Chondrocyte (in vitro differentiated cells): ENCODE measurements at places on chromosomes 7 and 10.

DNA sequence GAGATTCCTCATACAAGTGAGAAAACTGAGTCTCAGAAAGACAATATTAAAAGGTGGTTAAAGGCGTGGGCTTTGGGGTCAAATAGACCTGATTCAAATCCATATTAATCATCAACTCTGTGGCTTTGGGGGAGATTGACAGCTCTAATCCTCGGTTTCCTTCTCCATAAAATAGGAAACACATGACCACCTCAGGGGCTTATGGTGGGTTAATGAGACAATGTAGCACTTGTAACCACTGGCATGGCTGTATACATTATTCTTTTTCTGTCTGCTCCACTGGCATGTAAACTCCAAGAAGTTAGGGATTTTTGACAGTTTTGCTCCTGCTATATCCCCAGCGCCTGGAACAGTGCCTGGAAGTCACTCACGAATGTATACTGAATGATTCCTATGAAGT lies 120.8 kb upstream of the GAD2 start:
- DNase-seq = no peak

- DNase-seq = no peak
Observed at GRCh38 chr10:6072215-6072934, 10.2 kb upstream of the IL2RA start.

DNA sequence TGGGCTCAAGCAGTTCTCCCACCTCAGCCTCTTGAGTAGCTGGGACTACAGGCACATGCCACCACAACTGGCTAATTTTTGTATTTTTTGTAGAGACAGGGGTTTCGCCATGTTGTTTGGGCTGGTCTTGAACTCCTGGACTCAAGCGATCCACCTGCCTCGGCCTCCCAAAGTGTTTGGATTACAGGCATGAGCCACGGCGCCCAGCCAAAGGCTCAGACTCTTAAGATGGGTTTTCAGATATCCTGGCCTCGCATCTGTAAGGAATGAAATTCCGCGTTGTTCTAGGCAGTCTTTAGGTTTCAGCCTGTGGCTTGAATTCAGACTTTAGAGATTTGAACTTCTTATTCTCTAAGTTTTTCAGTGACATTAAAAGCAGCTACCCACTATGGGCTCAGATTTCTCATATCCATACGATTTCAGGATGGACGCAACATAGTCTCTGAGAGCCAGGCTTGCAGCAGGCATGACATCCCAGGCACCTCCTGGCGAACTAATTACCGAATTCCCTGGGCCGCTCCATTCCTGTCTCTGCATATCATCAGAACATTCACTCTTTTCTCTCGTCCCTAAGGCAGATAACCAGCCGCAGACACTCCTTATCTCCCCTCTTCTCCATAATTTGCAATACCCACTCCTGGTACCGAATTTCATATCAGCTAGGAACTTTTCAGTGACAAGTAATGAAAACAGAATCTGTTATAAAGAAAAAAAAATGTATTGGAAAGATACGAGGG lies 29.7 kb downstream of the IL15RA start:
- peak; percentile 10 for DNase-seq

DNA sequence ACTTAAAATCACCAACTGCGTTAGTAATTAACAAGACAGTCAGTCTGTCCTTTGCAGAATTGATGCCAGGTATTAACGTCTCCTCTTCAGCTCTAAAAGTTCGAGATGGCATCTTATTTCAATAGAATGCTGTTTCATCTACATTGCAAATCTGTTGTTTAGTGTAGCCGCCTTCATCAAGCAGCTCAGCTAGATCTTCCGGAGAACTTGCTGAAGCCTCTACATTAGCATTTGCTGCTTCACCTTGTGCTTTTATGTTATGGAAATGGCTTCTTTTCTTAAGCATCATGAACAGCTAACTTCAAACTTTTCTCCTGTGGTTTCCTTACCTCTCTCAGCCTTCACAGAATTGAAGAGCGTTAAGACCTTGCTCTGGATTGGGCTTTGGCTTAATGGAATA lies 95.5 kb upstream of the FAM20C start:
- DNase-seq = no peak

DNA sequence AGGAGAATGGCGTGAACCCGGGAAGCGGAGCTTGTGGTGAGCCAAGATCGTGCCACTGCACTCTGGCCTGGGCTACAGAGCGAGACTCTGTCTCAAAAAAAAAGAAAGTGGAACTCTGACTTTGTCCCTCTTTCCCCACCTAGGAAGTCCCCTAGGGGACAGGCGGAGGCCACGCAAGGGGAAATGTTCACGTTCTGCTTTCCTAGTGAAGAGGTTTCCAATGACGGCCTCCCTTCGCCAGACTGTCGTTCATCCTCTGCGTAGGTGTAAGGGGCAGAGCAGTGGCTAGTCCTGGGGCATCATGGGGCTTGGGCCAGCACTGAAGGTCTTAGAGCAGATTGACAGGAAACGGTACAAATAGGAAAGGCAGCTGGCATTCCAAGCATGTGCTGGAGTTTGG lies 30.6 kb downstream of the SUFU start:
- peak; percentile 66 for DNase-seq
